NCI-H1105 treated with DMSO at 0.1 percent for 48 hours (cell line): ENCODE measurements at places on chromosomes 6 and 20.
A peak's percentile ranks its signal among the peaks of the same experiment; 100 is the strongest.

- no peak for DNase-seq
Measured at GRCh38 chr6:85134172-85134571, 315.7 kb upstream of the NT5E start.

DNA sequence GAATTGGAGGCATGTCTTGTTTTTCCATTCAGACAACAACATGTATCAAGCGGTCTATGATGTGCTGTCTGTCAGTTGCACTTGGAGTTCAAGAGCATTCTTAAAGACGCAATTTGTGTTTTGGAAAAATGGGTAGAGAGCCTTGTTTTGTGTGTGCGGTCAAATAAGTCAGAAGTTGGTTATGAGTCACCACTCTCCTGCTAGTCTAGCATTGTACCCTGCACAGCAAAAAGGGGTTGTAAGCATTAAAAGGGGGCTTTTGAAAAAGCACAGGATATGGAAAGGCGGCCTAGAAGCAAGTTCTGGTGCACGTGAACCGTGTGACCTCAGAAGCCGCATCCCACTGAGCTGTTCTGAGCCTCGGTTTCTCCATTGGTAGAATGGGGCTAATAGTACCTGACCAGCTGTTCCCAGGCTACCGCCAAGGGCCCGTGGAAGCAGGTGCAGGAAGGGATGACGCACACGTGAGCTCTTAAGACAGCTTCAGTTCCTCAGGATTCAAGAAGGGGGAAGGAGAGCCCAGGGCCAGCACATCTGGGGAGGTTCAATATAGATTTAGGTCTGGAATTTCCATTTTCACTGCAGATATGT, 61.6 kb upstream of the SNX9 start:
- DNase-seq: no peak

DNA sequence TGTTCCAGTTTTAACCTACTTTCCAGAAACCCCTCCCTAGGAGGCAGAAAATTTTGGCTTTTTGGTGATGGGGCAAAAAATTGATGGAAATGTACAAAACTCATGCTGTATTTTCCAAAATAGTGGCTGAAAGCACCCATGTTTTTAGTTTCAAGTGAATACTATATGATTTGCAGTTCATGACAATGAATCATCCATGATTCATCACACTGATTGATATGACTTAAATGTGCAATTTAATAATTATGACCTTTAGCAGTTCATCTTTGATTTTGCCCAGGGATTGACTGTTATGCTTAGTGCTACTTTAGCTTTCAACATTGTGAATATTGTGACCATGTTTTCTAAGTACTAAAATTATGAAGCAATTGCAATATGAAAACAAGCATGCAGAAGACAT, 478.7 kb downstream of the HTR1B start:
- no peak for DNase-seq

- DNase-seq: no peak
Measured at GRCh38 chr6:170284866-170285469, 5.9 kb downstream of the DLL1 start.

DNA sequence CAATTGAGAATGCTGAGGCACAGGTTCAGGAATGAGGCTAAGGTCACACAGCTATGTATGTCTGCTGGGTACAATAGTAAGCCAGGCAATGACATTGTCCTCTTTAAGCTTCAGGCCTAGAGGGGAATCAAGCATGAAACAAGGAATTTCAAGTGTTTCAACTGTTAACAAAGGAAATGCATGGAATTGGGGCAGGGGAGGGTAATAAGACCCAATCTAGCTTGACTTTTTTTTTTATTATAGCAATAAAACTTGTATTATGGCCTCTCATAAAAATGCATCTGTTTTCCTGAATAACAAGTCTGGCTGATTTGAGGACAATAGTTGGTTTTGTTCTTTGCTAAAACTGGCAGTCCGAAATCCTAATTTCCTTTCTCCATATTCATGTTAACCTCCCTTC, 336.7 kb downstream of the CBLN4 start:
- DNase-seq: no peak

DNA sequence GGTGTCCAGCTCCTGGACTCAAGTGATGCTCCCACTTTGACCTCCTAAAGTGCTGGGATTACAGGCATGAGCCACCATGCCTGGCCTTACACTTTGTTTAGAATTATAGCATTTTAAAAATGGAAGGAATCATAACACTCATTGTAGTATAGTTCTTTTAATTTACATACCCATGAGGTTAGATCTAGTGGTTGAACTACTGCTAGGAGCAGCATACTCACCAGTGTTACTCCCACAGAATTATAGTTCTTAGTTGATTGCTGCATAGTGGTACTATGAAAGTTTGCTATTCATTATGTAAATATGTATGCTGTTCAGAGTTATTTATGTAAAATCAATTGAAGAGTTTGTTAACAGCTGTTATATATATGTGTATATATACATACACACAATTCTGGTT, 85.4 kb downstream of the MYO6 start:
- DNase-seq: no peak

- DNase-seq: no peak
Measured at GRCh38 chr20:51768759-51769517, 748 bp upstream of the ATP9A start.

- peak; percentile 45 for DNase-seq
Measured at GRCh38 chr6:34027445-34027936, 118.4 kb downstream of the GRM4 start.

DNA sequence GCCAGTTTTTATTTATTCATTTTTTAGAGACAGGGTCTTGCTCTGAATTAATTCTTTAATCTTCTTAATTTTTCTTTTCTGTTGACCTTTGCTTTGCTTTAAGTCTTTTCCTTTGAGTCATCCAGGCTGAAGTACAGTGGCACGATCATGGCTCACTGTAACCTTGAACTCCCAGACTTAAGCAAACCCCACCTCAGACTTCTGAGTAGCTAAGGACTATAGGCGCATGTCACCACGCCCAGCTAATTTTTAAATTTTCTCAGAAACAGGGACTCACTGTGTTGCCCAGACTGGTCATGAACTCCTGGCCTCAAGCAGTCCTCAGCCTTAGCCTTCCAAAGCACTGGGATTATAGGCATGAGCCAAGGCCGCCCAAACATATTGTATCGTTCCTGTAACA, 71.3 kb upstream of the GNRH2 start:
- DNase-seq: no peak

- no peak for DNase-seq
Measured at GRCh38 chr6:7591770-7592169, 1.8 kb downstream of the SNRNP48 start.

- no peak for DNase-seq
Measured at GRCh38 chr20:62143957-62144825, 622 bp downstream of the SS18L1 start.

GRCh38 chr20:48292806-48293205, 507.5 kb upstream of the SULF2 start:
- DNase-seq: no peak

GRCh38 chr6:14321992-14322772, 204.6 kb downstream of the CD83 start:
- no peak for DNase-seq

DNA sequence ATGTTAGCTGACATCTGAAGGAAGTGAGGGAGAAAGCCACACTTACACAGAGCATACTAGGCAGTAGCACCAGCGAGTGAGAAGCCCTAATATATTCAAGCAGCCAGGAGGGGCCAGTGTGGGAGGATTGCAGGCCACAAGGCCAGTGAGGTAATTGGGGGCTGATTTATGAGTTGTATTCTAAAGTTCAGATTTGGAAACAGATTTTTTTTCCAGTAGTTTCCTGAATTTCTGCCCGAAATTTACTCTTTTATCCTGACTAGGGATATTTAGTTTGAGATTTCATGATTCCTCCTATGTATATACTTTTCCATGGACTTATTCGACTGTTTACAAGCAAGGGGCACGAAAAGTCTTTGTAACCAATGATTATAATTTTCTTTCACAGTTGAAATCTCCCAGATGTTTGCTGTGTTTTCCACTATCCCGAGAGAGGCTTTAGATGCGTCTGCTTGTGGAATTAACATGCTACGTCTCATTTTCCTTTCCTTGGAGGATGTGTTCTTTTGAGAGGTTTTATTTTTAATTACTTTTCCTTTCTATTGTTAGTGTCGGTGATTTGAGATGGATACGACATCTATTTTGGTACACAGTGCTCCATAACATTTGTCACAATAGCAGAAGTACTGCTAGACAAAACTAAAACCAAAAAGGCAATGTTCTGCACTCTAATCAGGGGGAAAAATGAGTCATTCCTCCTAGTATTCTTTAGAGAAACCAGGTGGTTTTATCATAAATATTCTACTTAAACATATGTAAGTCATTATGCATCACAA, 356.3 kb upstream of the HSF2 start:
- no peak for DNase-seq

DNA sequence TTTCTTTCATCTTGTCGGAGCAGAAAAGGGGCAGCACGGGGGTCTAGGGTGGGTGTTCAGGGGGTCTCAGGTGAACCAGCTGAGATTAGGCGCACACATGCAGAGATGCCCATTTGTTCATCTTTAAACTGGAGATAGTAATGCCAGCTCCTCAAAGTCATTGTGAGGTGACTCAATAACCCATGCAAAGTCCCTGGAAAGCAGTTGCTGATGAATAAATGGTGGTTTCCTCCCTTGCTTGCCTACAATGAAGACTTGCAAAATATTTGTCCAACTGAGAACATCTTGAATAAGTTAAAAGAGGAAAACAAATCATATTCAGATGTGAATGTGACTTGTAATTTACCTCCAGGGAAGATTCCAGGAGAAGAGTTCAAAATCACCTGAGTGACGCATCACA, 206.9 kb downstream of the LY86 start:
- DNase-seq: no peak

GRCh38 chr20:64238115-64238825, 17.3 kb upstream of the PCMTD2 start:
- no peak for DNase-seq

- DNase-seq: no peak
Measured at GRCh38 chr6:134394208-134394607, 76.3 kb upstream of the SGK1 start.

- no peak for DNase-seq
Measured at GRCh38 chr6:150992703-150993102, 127.2 kb downstream of the MTHFD1L start.

DNA sequence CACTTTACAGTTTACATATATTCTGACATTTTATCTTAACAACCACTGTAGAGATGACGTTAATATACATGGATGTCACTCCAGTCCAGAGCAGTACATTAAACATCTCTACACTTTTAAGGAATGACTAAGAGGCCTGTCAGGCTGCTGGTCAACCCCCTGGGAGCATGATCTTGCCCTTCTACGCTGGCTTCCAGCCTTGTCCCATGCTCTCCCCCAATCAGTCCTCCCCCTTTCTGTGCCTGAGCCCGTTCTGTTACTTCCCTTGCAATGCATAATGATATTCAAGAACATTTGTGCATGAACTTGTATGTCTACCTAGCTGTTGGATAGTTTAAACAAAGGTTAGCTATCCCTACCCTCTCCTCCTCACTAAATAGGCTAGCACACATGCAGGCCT, 40.5 kb upstream of the PLCB4 start:
- DNase-seq: no peak

DNA sequence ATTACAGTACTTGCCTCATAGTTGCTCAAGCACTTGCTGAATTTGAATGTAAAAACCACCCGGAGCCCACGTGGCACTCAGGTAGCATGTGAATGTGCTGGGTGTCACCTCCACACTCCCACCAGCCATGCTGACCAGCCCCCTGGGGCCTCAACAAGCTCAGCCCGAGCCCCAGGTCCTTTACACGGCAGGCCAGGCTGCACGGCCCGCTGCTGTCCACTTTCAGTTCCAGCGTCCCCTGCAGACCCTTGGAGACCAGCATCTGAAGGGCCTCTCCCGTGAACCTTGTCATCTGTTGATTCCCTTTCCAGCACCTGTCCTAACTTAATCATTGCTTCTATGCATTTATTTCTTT, 33.3 kb upstream of the ZBP1 start:
- no peak for DNase-seq

- DNase-seq: no peak
Measured at GRCh38 chr6:162873537-162873936, 145.8 kb downstream of the PACRG start.

GRCh38 chr20:57991211-57991881, 237.1 kb downstream of the ANKRD60 start:
- DNase-seq: no peak

- DNase-seq: no peak
Measured at GRCh38 chr20:13068336-13068735, 59.6 kb downstream of the SPTLC3 start.

GRCh38 chr6:79868098-79868722, 79.1 kb downstream of the ELOVL4 start:
- peak; percentile 90 for DNase-seq

DNA sequence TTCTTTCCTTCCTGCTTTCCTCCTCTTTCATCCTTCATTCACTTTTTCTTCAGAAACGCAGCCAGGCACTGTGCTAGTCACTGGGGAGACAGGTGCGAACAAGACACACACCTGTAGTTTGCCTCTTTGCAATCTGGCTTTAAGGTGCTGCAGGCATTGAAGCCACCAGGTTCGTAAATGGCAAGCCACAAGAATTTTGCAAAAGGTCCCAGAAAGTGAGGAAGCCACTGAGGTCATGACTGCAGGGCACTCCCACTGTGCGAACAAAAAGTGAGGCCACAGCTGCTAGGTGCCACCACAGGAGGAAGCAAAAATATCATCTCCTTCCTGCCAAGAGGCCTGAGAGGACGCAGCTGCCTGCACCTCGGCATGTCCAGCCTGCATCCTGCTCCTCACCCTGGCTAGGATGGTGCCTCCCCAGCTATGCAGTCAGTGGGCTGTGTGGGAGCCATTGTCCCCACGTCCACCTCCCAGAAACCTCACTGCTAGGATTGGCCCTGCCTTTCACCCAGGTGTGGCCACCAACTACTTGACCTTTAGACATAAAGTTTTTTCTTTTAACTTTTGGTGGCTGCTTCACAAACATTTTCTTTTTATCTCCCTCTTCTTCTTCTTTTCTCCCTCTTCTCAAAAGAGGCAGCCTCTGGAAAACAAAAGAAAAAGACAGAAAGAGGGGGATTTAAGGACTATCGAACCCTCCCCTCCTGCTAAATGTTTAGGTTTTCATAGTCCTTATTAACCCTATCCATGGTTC, 230.8 kb downstream of the BCAS1 start:
- DNase-seq: no peak
